ENCODE measurements at places on chromosomes 4 and X.

GRCh38 chrX:67604979-67605703, 61.3 kb downstream of the AR start:
- no peak for DNase-seq

DNA sequence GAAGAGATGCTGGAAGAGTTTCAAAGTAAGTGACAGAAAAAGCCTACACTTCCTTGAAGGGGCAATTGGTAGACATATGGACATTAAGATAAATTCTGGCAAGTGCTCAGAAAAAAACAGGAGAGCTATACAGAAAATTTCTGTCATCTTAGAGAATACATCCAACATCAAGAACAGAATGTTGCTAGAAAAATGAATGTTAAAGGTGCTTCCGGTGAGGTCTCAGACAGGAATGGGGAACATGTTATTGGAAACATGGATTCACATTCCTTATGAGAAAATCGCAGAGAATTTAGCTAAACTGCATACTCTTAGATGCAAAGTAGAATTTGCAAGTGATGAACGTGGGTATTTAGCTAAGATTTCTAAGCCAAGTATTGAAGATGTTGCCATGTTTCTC, 9.5 kb downstream of the XAGE1B start:
- no peak for DNase-seq

DNA sequence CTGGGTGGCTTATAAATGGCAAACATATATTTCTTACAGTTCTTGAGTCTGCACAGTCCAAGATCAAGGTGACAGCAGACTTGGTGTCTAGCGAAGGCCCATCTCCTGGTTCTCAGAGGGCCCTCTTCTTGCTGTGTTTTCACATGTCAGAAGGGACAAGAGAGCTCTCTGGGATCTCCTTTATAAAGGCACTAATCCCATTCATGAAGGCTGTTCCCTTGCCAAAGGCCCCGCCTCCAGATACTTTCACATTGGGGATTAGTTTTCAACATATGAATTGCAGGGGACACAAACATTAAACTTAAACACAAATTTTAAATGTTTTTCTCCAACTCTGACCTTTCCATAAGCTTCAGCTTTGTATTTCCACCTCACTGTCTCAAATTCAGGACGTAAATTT, 1135.0 kb upstream of the TENM3 start:
- DNase-seq = no peak

DNA sequence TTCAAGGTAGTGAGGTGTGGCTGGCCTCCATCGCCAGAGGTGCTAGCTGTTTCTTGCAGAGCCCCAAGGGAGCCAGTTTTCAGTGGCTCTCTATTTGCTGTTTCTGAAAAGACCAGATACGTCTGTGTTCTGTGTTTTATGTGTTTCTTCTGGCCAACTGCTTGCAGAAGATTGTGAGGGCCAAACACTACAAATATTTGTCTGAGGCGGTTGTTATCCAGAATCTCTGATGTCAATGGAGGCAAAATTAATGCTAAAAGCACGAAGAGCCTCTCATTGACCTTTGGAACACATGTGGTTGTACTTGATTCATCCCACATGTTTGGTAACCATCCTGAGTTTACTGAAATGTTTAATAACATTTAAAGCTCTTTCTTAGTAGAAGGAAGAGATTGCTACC, 113.9 kb downstream of the CT47B1 start:
- DNase-seq = no peak

GRCh38 chr4:19239565-19239964, 1012.1 kb upstream of the SLIT2 start:
- DNase-seq = no peak

GRCh38 chrX:88284844-88285243, 462.2 kb upstream of the CPXCR1 start:
- no peak for DNase-seq

DNA sequence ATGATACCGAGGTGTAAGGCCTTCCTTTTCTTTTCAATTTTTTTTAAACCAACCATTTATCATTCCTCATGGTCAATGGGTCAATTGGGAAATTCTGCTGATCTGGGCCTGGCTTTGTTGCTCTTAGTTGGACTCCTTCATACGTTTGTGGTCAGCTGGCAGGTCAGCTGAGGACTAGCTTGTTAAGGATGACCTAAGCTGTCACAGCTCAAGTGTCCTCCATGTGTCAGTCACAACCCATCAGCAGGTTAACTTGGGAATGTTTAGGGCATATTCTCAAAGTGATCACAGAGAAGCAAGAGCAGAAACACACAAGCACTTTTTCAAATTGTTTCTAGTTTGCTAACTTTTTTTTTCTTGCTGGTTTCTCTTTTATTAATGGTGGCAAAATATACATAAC, 117.4 kb upstream of the MAB21L2 start:
- no peak for DNase-seq

GRCh38 chr4:1640190-1640589, 43.9 kb downstream of the FAM53A start:
- no peak for DNase-seq

GRCh38 chrX:150119323-150119722, 181.0 kb upstream of the EOLA2 start:
- DNase-seq = no peak

DNA sequence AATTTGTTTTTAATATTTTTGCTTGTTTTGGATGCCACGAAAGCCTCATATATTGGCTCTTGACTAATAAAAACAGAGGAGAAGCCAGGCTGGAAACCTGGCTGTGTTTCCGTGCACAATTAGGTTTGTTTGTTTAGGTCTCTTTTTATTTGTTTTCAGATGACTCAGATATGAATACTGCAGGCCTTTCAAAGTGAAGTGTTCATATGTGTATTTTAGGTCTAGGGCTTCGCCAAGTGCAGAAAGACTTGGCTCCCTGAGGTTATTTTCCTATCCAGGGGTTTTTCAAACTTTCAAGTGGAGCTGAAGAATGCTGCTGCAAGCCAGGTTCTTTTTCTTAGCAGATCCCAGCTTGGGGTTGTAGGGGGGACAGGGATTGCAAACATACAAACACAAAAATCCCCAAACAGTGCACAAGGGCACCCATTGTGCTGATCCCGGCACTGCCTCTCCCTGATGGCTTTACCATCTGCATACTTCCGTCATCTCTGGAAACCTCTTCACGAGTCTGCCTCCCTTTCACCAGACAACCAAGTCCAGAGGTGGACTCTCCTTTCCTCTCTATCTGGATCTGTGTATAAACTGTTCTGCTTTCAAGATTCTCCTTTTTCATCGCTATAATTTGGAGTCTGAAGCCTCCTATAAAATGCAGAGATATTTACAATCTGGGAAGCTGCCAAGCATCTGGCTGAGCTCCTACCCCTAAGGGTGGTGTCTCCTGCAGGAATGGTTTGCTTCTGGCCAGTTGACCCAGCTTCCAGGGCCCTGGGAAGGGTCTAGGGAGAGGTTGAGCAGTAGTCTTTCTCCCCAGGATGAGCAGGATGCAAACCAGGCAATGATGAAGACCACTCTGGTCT, 108.6 kb downstream of the SMIM20 start:
- no peak for DNase-seq

- DNase-seq = no peak
These were observed 144.6 kb downstream of the AMELX start for GRCh38 chrX:11437642-11438379.

GRCh38 chr4:23839279-23839678, 50.6 kb downstream of the PPARGC1A start:
- DNase-seq = no peak

- DNase-seq = no peak
These were observed 67.5 kb downstream of the RTL9 start for GRCh38 chrX:110426155-110426504.

- DNase-seq = no peak
These were observed 177.4 kb upstream of the LEF1 start for GRCh38 chr4:108345862-108346817.

DNA sequence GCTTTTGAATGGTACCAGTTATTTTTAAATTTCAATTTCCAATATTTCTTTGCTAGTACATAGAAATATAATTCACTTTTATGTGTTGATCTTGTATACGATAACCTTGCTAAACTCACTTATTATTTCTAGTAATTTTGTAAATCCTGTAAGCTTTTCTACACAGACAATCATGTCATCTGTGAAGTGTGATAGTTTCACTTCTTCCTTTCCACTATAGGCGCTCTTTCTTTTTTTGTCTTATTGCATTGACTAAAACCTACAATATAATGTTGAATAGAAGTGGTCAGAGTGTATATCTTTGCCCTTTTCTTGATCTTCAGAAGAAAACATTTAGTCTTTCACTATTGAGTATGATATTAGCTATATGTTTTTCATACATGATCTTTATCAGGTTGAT, 76.6 kb downstream of the ZNF182 start:
- DNase-seq = no peak

- peak; percentile 7 for DNase-seq
These were observed 12.3 kb downstream of the RPL9 start for GRCh38 chr4:39446483-39446841.

DNA sequence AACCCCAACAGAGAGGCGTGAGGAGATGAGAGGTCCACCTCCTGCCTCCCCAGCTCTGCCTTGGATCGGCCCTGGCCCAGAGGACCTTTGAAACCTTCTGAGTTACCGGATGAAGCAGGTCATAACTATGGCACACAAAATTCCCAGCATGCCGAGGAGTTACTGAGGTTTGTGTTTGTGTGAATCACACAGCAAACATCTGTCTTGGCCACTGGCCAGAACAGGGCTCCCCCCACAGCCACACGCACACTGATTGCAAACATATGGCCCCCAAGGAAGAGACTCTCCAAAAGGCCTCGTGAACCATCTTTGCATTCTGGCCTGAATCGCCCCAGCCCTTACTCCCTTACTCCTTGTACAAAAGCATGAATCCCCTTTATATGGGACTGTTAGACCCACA, 18.9 kb downstream of the RPS4X start:
- no peak for DNase-seq

DNA sequence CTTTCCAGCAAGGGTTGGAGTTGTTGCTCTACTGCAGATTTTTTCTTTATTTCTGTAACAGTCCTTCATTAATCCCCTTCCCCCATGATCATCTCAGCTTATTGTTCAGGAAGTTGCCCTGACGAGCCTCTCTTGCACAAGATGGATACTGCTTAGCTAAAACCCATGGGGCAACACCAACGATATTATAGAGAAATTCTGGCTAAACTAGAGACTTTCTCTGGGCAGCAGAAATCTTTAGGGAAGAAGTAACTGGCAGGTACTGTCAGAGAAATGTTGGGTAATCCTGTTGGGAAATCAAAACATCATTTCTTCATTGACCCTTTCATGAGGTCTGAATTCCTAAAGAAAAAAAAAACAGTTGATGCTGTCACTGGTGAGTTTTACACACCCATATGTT, 921.3 kb downstream of the NLGN4X start:
- DNase-seq = no peak

DNA sequence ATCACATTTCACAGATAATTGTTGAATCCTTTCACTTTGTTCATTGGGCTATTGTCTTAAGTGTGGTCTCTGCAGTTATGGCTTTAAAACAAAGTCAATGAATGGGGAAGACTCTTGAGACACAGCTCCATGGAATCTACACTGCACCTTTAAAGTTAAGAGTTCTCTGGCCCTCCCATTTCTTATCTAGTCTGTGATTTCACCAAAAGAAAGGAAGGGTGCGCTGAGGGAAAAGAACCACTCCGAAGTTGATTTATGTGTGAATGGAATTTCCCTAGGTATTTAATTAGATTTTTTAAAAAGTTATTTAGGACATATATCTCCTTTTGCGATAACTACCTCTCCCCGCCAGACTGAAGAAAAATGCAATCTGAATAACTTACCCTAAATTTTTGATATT, 2.5 kb downstream of the SEPTIN11 start:
- DNase-seq = no peak

DNA sequence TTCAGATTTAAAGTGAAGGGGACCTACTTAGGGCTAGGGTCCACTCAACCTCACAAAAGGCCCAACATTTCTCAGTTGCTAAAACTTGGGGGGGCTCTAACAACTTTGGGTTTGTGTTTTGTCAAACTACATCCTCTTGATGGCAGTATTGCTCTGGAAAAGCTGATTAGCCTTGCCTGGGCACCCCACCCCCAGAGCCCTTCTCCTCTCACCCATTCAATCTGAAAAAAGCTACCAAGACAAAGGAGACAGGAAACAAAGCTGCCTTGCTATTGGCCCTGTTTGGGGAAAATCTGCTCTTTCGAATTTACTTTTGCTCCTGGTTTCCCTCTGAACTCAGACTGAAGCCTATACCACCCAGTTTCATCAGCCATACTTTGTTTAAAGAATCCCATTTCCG, 195.2 kb upstream of the STK26 start:
- DNase-seq = peak; percentile 44

GRCh38 chr4:47235721-47236120, 204.4 kb downstream of the GABRB1 start:
- DNase-seq = no peak

GRCh38 chr4:53986062-53986461, 78.3 kb downstream of the CHIC2 start:
- no peak for DNase-seq

DNA sequence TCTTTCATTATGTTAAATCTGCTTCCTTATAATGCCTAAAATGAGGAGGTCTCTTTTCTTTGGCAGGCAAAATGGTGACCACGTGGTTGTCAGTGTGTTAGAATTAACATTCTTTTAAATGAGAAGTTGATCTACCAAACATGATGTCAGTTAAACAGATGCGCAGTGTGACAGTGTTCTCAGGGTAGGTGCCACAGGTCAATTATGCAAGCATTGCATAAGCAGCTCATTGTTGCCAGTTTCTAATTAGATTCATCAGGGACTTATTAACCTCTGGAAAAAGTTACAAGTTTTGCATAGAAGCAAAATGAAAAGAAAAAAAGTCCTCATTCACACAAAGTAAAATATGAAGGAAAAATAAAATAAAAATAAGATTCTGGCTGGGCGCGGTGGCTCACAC, 324.1 kb upstream of the GALNT7 start:
- no peak for DNase-seq

DNA sequence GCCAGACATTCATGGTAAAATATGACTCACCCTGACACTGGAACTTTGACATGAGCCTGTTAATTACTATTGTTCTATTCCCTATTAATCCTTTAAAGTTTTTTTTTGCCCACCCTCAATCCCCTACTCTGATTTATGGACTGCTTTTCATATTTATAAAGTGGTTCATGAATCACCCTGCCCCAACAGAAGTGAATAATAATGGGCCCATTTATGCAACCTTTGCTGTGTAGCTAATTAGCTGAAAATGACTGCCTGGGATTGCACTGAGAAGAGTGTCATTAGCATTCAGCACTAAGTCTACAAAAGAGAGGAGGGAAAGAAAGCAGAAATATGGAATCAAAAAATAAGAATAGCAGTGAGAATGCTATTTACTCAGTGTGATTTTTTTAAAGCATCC, 154.3 kb downstream of the COMMD8 start:
- DNase-seq = no peak

DNA sequence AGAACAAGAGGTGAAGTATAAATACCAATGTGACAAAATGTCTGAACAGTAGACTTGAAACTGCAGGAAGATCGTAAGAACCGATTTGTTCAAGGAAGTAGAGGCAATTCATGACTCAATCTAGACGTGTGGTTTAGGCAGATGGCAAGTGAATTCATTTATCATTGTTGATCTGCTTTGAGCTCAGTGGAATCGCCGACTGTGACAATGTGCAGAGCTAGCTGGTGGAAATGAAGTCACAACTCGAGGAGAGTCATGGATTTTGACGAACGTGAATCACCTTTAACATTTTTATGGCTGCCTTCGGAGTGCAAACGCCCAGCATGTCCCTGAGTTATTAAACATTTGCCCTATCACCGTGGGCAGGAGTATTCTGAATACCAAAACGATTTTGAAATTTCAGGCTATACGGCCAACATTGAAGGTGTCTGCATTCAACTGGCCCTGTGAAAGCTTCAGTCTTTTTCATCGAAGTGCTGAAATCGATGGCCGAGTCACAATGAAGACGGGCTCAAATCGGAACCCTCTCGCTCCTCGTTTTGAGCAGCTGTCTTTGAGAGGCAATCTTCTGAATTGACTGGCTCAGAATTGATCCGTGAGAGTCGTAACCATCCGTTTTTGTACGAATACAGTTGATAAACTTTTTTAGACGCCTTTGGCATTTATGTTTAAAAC, 689 bp upstream of the OGT start:
- peak; percentile 20 for DNase-seq

All from stimulated activated naive B cell treated with anti-CD40 and anti-IgM and Interleukin-4, amounts not matched to agents 10 μg/mL and 1 μg/mL and 100 μg/mL, for 72 hours (primary cell).